ENCODE measurements at places on chromosomes 3 and 15. TPM values are rescaled to one million over a fixed set of nuclear protein-coding genes. Genes with fewer than 3 reads are reported as not detected.

IGF2BP2 gene
- total RNA-seq = 60.4 TPM

TLR9 gene
- total RNA-seq = 0.06 TPM

ARGFX gene
- not detected for total RNA-seq

CCDC80 gene
- total RNA-seq = 53.7 TPM

SLC22A14 gene
- total RNA-seq = 0.31 TPM

C3orf62 gene
- total RNA-seq = 2.0 TPM

CCDC39 gene
- total RNA-seq = 0.06 TPM

SOX14 gene
- not detected for total RNA-seq

SLC12A1 gene
- total RNA-seq = not detected

HIGD1A gene
- total RNA-seq = 79.0 TPM

MKRN2OS gene
- total RNA-seq = not detected

CDCP1 gene
- total RNA-seq = 0.16 TPM

KIF7 gene
- total RNA-seq = 0.81 TPM

CPA3 gene
- total RNA-seq = 1.5 TPM

COL8A1 gene
- total RNA-seq = 462 TPM

NR1D2 gene
- 44.4 TPM for total RNA-seq

GLT8D1 gene
- total RNA-seq = 41.9 TPM

C15orf39 gene
- 7.4 TPM for total RNA-seq

FEZF2 gene
- total RNA-seq = not detected

CGNL1 gene
- total RNA-seq = 1.9 TPM

UPK1B gene
- 0.16 TPM for total RNA-seq

SPATA12 gene
- total RNA-seq = 0.13 TPM

GPR87 gene
- 0.49 TPM for total RNA-seq

Data from bladder microvascular endothelial cell (primary cell).